ENCODE measurements at places on chromosomes 2 and 18.

- DNase-seq: no peak
These were observed 156.3 kb downstream of the SUCLG1 start for GRCh38 chr2:84302513-84303412.

GRCh38 chr2:43905371-43905803 lies 66.6 kb downstream of the ABCG8 start:
- no peak for DNase-seq

DNA sequence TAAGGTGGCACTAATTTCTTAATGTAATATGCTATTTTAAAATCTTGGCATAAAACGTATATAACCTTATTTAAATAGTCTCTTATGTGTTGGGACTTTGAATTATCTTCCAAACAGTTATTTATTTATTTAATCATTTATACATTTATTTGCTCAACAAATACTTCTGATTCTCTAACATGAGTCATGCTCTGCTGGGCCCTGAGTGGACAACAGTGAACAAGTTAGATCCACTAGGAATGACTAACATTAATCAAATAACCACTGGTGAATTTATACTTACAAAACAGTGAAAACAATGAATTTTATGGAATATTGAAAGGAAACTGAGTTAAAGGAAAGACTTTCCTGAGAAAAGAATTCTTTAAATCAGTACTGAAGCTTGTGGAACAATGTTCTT lies 1257.2 kb upstream of the CHAC2 start:
- DNase-seq: no peak

DNA sequence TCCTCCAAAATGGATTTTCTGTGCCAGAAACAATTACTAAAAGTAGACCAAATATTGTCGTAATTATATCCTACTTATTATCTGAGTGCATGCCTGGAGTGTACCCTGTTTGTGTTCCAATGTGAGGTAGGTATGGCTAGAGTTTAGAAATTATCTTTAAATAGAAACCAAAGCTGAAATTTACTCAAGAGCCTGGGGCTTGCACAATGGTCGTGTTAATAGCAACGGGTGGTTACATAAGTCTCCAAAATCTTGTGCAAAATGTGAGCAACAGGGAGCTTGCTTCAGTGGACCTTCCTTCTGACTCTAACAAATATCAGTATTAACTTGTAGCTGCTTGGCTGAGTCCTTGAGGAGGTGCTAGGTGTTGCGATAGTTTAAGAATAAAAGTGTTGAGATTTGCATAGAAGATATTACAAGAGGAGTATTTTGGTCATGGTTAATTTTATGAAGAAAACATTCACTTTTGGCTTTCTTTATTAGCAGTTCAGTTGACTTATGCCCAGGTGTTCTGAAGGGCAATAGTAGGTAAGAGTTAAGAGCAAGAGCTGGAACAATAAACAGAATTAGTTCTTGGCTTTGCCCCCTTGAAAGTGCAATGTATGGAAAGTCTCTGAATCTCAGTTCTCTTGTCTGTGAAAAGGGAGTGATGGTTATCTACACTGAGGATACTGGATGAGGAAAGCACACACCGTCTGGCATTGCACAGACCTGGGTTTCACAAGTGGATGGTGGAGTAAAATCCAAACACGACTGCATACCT lies 4.6 kb downstream of the CXCR4 start:
- DNase-seq: no peak

DNA sequence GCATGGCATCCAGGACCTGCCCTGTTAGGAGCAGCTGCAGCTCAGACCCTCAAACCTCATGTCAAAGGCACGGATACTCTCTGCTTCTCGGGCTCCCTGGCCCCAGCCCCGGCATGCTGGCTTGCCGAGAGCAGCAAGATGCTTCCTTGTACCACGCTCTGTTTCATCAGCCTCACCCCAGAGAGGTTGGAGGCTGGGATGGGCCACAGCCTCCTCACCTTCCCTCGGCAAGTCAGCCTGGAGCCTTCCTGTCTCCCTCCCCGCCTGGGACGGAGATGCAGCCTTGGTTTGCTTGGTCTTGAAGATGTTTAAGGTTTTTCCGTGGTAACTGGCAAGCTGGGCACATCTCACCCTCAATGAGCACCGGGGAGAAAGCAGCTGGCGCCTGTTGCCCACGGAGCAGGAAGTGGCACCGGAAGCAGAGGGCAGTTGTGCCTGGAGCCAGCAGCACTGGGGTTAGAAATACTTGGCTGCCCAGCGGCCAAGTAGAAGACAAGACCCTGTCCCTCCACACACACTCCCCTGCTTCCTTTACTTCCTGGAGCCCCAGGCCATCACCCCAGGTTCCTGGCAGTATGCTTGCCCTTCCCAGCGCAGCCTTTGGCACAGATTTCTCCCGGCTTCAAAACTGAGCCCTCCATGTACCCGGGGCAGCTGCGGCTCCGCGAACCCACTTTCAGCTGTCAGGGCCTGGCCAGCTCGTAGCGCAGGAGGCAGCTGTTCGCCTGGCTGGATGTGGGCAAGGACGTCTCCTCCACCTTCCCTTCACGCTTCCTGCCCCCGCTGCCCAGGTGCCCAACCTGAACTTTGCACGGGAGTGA lies 17.4 kb downstream of the FBLN7 start:
- no peak for DNase-seq

DNA sequence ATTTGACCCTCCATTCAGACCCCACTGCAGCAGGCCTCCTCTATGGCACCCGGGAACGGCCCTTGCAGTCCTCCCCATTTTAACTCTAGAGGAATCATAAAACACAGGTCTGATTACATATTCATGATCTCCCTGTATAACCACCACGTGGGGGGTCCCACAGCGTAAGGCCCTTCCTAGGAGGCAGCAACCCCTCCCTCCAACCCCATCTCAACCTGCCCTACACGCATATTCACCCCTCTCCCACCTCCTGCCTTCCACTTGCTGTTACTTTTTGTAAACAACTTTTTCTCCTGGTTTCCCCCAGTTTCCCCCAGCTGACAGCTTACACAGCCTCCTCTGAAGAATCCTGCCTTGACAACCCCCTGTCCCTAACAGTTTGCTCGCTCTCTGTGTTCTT lies 85.1 kb upstream of the FOXI3 start:
- no peak for DNase-seq

- DNase-seq: no peak
These were observed 86.5 kb downstream of the MYO3B start for GRCh38 chr2:170264522-170264860.

DNA sequence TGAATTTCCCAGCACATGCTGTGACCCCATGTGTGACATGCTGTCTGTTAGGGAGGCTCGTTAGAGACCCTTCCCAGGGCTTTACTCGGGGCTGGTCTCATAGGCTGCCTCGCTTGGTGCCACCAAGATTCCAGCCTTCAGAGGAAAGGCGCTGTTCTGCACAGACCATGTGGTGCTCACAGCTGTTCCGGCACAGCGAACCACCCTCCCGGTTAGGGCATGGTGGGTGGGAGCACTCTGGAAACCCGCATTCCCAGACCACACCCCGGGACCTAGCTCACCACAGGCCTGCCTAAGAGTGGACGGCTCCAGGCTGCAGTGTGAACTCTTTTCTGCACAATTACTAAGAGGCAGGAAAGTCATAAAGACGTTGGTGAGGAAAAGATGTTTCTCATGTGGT lies 112.0 kb downstream of the MBP start:
- no peak for DNase-seq

- DNase-seq: no peak
These were observed 34.7 kb upstream of the LPIN1 start for GRCh38 chr2:11711751-11712150.

GRCh38 chr2:234641086-234641485 lies 144.2 kb upstream of the ARL4C start:
- DNase-seq: no peak

GRCh38 chr2:147679191-147679954 lies 165.5 kb upstream of the ACVR2A start:
- peak; percentile 64 for DNase-seq

GRCh38 chr2:192146069-192147015 lies 48.4 kb downstream of the TMEFF2 start:
- DNase-seq: no peak

GRCh38 chr2:72579591-72580180 lies 246.1 kb downstream of the EXOC6B start:
- DNase-seq: peak; percentile 57

GRCh38 chr2:185738679-185739472 lies at the start of gene FSIP2:
FSIP2 (plus strand) TSS chr2:185738804; CDS start chr2:185738895, 91 bp downstream.
- DNase-seq: no peak

GRCh38 chr2:108169982-108170625 lies 69.7 kb upstream of the SULT1C3 start:
- DNase-seq: no peak

DNA sequence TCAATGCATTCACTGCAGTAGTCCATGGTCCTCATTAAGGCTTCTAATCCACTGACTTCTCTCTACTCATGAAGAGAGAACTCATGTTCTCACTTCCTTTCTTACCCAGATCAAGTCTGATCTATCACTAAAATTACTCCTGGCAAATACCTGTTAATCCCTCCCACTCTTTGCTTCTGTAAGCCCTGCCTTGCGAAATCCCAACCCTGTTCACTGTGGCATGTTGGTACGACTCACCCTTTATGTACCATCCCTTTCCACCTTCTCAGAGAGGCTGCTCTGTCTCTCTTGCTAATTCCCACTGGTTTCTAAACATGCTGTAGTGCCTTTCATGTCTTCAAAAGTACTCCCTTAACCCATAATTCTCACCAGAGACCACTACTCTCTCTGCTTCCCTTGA lies 272.2 kb upstream of the ACVR2A start:
- no peak for DNase-seq

GRCh38 chr18:50911006-50911405 lies 32.1 kb downstream of the ME2 start:
- no peak for DNase-seq

GRCh38 chr18:13207294-13207693 lies 11.3 kb upstream of the LDLRAD4 start:
- no peak for DNase-seq

GRCh38 chr18:35430721-35431373 lies 53.7 kb upstream of the ZNF396 start:
- DNase-seq: no peak

DNA sequence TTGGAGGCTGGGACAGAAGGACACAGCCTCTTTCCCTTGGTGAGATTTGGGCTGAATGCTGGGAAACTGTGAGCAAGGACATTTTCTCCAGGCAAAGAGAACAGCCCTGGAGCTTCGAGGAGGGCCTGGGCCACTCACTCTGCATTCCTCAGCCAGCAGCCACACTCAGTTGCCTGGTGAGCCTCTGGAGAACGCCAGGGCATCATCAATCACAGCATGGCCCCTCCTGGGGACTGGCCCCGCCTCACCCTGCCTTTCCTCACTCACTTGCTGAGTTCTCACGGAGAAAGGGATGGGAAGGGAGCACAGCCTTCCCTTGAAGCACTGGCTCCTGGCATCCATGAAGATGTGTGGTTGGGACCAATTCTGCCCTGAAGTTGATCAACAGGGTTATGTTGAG lies 55.0 kb downstream of the APOB start:
- no peak for DNase-seq

- no peak for DNase-seq
These were observed 87.5 kb downstream of the AAK1 start for GRCh38 chr2:69556008-69556407.

DNA sequence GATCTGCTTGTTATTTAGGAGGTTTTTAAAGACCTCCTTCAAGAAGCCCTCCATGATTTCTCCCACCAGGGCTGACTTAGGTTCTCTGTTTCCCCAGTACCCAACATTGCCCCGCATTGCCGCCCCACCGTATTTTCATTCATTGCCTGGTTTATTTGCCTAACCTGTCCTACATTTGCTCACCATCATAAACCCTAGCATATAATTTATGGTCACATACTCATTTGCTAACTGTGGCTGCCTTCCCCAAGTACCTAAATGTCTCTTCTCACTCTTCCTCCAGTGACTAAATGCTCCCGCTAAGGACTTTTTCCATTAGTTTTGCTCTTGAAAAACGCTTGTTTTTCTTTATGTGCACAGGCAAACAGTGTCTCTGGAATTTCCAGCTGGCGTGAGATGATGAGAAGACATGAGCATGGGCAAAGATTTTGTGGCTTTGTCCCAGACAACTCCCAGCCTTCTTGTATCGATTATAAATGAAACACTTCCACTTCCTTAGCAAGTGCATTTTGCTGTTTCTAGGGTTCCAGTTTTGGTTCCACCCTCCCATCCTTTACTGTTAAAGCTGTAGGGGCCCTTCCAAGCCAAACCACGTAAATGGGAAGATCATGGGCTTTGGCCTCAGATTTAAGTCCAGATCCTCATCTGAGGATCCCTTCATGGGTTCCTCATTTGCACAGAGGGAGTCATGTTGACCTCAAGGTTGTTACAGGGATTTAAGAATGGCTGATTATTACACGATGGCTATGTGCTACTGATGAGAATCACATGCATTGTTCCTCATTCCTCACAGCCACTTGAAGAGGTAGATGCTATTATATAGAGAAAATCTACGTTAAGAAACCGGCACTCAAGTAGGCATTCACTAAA lies 21.0 kb upstream of the ARMC9 start:
- DNase-seq: no peak

GRCh38 chr18:2396162-2396505 lies 175.2 kb downstream of the METTL4 start:
- no peak for DNase-seq

GRCh38 chr2:11872247-11872947 lies 126.0 kb downstream of the LPIN1 start:
- DNase-seq: no peak

DNA sequence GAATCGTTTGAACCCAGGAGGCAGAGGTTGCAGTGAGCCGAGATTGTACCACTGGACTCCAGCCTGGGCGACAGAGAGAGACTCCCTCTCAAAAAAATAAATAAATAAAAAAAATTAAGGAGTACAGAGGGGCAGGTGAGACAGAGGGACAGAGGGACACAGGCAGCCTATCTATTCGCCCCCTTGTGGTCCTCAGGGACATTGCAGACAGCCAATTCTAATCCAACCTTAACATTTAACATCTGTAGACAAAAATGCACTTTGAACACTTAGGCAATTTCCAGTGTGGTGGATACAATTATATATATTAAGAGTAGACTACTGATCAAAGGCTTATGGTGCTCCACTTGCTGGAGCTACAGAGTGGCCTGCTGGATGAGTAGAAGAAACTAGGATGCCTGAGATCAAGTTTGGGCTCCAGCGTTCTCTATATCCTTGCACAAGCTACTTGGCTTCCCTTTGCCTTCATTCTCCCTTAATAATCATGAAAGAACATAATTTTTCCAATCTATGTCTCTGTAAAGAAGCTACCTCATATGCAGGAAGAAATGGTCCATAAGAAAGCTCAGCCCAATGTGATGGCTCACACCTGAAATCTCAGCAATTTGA lies 8.2 kb upstream of the SMARCAL1 start:
- DNase-seq: no peak

GRCh38 chr2:10425699-10426098 lies 22.4 kb downstream of the ODC1 start:
- DNase-seq: no peak

GRCh38 chr2:37472959-37473358 lies 128.5 kb downstream of the QPCT start:
- DNase-seq: peak; percentile 8

GRCh38 chr2:158116936-158117335 lies 15.3 kb downstream of the UPP2 start:
- no peak for DNase-seq

GRCh38 chr18:961644-962355 lies 57.1 kb downstream of the ADCYAP1 start:
- no peak for DNase-seq

Data from NCI-H1417 treated with DMSO at 0.1 percent for 48 hours (cell line).